ENCODE measurements at places on chromosomes 16 and 17.

GRCh38 chr17:64780096-64781013, 118.2 kb upstream of the SMURF2 start:
- no peak for DNase-seq

DNA sequence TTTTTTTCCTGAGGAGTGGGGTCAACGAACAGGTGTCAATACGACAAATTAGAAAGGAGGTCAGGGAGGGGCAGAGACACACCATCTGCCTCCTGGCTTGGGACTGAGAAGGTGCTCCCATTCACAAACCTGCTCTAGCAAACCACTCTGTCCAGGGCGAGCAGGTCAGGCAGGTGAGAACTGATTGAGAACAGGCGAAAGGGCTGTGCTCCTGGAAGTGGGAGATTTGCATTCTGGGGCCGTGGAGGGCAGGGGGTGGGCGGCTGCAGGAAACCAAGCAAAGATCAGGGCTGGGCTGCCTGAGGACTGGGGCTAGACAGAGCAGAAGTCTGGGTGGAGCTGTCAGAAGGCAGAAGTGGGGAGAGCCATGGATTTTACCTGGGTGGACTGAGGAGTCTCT, 98.9 kb upstream of the NLRP1 start:
- no peak for DNase-seq

GRCh38 chr16:2019921-2020831, 591 bp downstream of the NPW start:
- DNase-seq = no peak

- no peak for DNase-seq
Observed at GRCh38 chr17:17043461-17044271, 1.4 kb downstream of the MPRIP start.

DNA sequence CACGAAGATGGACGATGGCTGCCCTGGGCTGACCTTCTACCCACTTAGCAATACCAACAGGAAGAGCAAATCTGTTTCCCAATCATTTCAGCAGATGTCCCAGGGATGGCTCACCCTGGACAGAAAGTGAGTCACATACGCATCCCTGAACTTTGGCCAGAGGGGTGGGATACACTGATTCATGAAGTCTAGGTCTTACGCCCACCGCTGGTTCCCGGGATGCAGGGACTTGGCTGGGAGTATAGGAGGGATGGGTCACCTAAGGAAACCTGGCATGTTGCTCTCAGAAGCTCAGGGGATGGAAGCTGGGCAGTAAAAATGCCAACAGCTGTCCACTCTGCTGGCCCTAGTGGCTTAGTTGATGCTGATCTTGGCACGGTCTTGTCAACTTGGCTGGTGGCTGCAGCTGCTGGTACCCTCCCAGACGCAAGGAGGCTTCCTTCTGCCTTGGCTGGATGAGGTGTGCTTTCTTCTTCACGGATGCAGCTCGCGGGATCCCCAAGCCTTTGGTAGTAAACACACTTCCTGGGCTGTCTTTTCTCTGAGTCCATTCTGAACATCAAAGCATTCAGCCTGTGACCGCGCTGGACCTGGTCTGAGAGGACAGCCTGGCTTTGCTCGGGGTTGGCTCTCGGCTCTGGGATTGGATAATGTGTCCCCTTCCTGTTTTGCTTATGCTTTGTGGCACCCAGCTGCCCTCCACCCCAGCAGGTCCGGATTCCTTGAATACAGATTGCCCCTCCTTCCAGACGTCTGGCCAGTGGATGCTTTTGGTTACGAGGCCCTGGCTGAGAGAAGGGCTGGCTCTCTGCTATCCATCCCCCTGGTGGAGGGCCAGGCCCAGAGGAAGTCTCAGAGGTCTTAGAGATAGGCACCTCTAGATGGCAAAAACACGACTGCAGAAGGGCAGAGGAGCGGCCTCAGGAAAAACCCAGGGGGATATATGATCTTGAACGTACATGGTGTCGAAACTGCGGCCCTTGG, 71.5 kb downstream of the RAP1GAP2 start:
- no peak for DNase-seq

- DNase-seq = no peak
Observed at GRCh38 chr17:73972056-73972455, 231.4 kb upstream of the RPL38 start.

DNA sequence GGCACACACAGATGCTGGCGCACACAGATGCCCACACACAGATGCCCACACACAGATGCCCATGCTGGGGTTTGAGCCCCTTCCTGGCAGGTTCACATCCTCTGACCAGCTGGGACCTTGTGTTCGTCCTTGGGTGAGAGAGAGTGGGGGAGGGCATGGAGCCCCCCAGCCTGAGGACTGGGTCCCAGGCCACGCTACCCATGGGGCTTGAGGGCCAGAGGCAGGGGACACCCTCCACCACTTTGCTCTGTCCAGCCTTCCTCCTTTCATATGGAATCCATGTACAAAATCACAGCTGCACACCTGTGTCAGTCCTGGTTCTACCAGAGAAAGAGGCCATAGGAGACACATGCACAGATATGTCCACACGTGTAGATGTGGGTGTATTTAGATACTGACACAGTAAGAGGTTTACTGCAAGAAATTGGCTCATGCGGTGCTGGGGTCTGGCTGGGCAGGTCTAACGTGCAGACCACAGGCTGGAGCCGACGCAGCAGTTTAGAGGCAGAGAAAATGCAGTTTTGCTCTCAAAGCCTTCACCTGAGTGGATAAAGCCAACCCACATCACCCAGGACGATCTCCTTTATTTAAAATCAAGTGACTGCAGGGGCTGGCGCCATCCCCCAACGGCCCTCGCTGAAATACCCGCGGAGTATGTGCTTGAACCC, 10.8 kb downstream of the SLC22A31 start:
- no peak for DNase-seq

- DNase-seq = no peak
Observed at GRCh38 chr17:9258115-9259015, 237.1 kb downstream of the NTN1 start.

DNA sequence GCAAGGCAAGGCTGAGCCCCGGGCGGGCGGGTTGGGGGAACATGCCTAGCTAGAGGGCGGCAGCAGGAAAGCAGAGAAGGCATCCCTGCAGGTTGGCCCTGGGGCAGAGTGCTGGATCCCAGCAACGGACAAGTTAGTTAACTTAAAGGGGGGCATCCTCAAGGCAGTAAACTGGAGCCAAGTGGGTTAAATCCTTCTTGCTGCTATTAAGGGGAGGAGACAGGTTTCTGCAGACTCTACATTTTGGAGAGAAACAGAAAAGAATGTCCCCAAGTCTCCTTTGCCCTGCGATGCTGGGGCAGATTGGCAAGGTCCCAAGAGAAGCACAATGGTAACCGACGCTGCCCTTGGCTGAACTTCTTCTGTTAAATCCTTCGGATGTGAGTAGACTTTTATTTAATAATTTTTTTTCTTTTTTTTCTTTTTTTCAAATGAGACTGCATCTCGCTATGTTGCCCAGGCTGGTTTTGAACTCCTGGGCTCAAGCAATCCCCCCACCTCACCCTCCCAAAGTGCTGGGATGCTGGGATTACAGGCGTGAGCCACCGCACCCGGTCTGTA, 14.0 kb downstream of the ATP5PD start:
- no peak for DNase-seq

DNA sequence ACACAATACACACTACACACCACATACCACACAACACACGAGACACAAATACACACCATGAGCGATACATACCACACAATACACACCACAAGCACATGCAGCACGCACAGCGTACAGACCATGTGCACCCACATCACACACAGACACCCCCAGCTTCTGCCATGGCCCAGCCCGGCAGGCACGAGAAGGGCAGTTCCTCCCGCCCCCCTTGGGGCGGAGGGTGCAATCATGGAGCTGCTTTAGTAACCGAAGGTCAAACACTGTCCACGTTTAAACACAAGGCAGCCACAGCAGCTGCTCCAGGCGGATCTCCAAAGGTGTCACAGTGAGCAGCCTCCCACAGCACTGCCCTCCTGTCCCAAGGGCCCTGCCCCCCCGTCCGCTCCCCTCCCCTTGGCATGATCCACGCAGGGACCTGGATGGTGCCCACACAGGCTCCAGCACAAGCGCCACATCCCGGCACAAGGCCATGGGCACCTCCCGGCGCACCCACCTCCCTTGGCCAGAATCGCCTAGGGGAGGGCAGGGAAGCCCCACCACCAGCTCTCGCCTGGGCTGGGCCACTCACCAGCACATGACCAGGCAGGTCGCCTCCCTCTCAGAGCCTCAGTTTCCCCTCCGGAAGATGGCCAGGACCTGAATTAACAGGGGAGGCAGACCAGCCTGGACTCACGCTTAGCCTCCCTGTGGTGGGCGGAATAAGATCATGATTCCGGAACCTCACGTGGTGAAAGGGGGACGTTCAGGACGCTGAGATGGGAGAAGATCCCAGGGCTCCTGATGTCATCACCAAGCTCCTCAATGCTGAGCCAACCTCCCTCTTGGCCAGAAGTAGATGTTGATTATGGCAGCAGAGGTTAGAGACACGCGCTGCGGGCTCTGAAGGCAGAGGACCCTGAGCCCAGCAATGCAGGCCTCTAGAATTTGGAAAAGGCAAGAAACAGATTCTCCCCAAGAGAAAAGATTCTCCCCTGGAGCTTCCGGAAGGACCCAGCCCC, 32.6 kb upstream of the ZNF469 start:
- no peak for DNase-seq

- DNase-seq = no peak
Observed at GRCh38 chr17:41869426-41869825, 4.2 kb upstream of the KLHL11 start.

- no peak for DNase-seq
Observed at GRCh38 chr17:33218698-33219601, 74.1 kb downstream of the ASIC2 start.

DNA sequence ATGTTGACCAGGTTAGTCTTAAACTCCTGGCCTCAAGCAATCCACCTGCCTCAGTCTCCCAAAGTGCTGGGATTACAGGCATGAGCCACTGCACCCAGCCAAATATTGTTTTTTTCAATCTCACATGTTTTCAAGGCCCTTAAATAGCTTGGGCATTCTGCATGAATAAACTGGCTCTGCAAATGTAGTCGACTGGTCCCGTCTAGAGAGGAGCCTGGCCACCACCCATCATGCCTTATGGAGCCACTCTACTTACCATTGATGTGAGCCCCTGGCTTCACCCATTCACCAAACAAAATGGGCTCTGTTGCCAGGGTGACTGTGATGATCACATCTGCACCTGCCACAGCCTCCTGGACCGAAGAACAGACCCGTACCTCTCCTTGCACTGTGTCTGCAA, 10.8 kb downstream of the CRYM start:
- no peak for DNase-seq

GRCh38 chr17:15323131-15323530, 18.3 kb downstream of the TEKT3 start:
- DNase-seq = no peak

- DNase-seq = no peak
Observed at GRCh38 chr17:72466606-72467005, 345.8 kb downstream of the SOX9 start.

- no peak for DNase-seq
Observed at GRCh38 chr16:20901068-20901435, 481 bp downstream of the LYRM1 start.

DNA sequence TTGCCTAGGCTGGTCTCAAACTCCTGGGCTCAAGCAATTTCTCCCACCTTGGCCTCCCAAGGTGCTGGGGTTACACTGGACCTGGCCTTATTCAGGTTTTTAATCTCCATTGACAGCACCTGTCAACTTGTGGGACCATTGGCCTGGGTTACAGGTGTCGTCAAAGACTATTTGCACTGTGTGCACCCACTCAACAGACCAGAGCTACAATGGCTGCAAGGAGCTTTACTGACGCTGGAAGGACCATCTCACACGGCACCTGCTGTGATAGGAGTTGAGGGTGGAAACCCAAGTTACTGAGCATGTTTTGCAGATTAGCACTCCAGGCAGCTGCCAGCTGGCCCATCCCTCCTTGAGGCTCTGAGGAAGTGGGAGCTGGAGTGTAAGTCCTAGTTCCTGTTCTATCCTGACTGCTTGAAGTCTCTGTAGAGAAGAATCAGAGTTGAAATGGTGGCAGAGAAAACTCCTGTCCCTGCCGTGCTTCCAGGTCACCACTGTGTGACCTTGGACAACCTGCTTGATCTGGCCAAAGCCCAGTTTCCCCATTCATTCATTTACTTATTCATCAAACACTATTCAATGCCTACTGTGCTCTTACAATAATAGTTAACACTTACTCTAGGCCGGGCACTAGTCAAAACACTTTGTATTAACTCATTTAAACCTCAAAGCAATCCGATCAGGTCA, 42.4 kb upstream of the LONP2 start:
- no peak for DNase-seq

Measured in NCI-H2107 (cell line).